ENCODE measurements at places on chromosomes 2 and 18.

DNA sequence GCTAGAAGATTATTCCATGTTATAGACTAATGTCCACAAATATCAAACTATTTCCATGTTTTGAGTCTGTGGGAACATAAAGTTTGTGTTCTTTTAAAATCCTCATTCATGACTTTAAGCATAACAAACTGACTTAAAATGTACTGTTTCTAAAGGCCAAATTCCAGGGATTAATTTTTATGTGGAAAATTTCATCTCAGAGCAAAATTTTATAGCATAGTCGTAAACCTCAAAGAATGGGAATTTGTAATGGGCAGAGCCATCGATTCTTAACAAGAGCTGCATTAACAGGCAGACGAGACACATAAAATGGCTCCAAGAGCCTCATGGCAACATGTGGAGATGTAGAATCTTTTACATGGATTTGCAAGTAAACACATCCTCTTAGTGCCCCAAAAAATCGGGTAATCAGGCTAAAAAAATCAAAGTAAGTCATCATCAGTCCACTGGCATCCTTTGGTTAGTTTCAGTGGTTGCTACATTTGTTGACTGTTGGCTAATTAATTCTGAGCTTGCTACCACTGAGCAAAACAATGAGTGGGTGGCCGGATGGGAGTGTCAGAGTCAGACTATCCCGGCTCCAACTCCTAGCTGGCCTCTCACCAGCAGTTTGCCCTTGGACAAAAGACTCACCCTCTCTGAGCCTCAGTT lies 119.6 kb downstream of the FAM210A start:
- DNase-seq = no peak

- DNase-seq = no peak
Observed at GRCh38 chr2:159753797-159754196, 41.5 kb downstream of the MARCHF7 start.

DNA sequence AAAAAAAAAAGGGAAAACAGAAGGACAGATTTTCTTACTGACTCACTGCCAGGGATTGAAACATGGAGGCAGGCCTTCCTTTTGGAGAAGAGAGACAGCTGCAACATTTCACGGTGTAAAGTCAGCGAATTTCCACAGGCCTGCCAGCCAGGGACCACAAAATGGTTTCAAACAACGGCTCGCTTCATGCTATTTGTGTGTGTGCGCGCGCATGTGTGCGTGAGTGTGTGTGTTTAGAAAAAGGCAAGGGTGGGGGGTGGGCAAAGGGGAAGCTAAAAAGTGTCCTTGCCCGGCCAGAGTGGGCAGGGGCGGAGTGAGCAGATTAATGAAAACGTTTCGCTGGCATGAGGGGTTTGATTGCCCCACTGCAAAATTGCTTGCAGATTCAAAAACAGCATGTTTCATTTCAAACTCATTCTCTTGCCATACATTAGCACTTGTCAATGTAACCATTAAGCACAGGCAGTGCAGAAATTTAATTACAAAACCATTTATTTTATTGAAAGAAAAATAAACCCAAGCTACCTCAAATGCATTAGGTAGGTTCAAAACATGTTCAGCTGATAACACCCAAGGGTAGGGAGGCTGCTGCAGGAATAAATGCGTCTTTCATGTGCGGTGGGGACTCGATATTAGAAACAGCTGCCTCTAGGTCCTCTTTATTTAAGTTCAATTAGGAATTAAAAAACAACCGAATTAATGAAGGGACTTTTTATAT lies 182.1 kb upstream of the SIX2 start:
- no peak for DNase-seq

- DNase-seq = no peak
Observed at GRCh38 chr2:73828389-73828817, 358 bp upstream of the STAMBP start.

- DNase-seq = no peak
Observed at GRCh38 chr2:74504591-74504990, 2.9 kb downstream of the PCGF1 start.

GRCh38 chr2:143263066-143263625 lies 133.9 kb downstream of the ARHGAP15 start:
- DNase-seq = no peak

- no peak for DNase-seq
Observed at GRCh38 chr18:10707294-10707693, 181.5 kb downstream of the NAPG start.
